ENCODE measurements at places on chromosomes 6 and 20. TPM values are rescaled to one million over a fixed set of nuclear protein-coding genes. Genes with fewer than 3 reads are reported as not detected.

- no peak for DNase-seq
Measured at GRCh38 chr20:50445354-50446151, 64.6 kb upstream of the PTPN1 start.

ZC3H12D gene
- 7.1 TPM for polyA plus RNA-seq

DNA sequence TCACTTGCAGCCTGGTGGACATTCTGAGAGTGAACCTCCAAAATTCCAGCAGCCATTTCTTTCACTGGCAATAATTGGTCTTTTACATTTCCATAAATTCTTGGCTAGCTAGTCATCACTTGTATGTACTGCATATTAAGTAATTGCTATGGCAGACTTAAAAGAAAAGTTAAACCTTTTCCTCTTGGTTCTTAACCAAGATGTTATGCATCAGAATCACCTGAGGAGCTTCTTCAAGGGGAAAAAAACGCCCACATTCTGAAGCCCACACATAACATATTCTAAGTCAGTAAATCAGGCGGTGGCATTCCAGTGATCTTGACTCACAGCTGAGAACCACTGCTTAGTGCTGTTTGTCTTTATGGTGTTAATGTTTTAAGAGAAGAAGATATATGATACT lies 37.0 kb downstream of the CDC40 start:
- DNase-seq: no peak

DNA sequence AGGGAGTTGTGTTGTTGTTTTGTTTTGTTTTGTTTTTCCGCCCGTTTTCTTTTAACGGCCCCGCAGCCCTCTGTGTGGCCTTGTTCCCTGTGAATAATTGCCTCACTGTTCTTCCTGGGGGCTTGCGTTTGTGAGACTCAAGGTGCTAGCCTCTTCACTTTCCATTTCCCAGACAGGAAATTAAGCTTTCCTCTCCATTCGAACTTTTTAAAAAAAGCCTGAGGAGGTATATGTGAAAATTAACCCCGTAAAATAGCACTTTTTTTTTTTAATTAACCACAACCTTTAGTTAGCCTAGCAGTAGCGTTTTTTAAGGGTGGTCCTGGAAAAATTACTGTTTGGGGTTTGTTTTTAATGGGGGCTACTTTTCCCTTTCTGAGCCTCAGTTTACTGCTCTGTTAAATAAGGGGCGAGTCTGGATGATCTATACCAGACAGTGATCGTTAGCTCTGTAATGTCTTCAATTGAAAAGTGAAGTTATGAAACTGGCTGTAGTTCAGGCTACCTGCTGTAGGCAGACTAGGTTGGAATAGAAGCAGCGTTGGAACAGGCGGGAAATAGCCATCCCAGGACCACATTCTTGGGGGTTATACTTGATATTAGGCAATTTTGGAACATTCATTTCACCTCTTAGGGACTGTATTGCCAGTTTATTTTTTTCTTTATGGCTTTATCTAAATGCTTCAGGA lies 1.7 kb downstream of the STX16 start:
- peak; percentile 33 for DNase-seq

RBM24 gene
- polyA plus RNA-seq: not detected

DNA sequence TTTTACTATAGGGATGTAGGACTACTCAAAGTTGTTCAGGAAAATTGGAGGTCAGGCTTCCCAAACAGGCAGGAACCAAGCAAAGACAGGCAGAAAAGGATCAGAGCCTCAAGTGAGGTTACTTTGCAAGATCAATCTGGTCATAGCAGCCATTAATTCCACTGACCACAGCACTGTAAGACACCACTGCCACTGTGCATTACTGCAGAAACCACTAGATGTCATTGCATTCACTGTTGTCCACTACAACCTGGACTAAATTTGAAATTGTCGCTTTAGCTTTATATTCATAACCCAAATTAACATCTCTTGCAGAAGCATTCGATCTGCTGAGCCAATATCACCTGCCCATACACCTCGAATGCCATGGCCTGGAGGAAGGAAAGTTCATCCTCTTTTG lies 126.9 kb upstream of the UFL1 start:
- no peak for DNase-seq

DNA sequence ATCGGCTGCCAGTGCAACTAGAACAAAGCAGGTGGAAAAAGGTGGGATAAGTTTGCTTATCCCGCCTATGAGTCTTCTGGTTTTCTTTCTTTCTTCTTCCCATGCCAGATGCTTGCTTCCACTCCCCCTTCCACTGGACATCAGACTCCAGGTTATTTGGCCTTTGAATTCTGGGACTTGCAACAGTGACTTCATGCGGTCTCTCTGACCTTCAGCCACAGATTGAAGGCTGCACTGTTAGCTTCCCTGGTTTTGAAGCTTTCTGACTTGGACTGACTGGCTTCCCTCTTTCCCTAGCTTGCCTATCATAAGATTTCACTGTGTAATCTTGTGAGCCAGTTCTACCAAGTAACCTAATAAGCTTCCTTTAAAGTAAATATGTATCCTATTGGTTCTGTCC lies 878.4 kb upstream of the GJE1 start:
- no peak for DNase-seq

DNA sequence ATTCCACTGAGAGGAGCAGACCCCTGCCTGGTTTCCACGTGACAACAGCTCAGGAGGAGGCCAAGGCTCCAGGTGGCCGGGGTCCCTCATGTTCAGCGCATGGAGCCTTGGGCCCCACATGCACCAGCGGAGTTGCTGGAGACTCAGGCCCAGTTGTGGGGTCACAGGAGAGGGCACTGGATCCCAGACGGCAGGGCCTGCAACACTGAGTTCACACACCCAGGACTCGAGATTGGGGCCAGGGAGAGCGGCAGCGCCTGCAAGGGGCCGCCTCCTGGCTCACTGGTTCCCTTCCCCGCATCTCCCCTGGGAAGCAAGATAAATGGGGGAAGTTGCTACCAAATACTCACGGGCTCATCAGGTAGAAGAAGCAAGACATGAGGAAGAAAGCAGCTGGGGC lies 348.1 kb downstream of the ZFAND3 start:
- no peak for DNase-seq

DNA sequence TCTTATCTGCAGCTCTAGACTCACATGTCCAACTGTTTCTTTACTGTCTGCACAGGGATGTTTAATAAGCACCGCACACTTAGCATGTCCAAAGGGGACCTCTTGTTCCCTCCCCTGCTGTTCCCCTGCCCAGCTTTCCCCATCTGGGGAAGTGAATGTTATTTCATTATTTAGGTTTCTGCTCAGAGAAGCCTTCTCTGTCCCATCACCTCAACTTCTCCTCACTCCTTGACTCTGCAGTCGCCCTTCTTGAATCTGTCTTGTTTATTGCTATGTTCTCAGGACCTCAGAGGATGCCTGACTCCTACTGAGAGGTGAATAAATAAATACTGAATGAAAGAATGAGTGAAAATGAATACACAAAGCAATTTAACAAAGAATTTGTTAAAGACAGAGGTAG lies 121.0 kb downstream of the SASH1 start:
- DNase-seq: no peak

STMND1 gene
- polyA plus RNA-seq: not detected

DNA sequence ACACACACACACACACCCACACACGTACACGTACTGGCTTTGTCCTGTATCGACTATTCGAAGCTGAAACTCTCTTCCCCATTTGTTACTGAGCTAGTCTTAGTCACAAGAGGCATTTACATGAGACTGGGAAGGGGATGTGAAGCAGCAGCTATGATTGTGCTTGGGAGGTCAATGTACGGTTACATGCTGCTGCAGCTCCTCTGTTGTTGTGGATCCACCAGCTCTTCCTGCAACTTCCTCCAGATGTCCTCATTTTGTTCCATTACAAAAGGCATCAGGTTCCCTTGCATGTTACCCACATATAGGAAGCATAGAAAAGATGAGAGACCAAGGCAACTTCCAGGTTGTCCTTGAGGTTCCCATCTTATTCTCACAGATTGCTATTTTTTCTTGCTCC lies 612.4 kb upstream of the IMPG1 start:
- no peak for DNase-seq

SLC44A4 gene
- not detected for polyA plus RNA-seq

NKX2-4 gene
- polyA plus RNA-seq: not detected

CD24 gene
- 0.39 TPM for polyA plus RNA-seq

DTD1 gene
- polyA plus RNA-seq: 40.6 TPM

- no peak for DNase-seq
Measured at GRCh38 chr6:135921188-135921587, 69.7 kb downstream of the PDE7B start.

DNA sequence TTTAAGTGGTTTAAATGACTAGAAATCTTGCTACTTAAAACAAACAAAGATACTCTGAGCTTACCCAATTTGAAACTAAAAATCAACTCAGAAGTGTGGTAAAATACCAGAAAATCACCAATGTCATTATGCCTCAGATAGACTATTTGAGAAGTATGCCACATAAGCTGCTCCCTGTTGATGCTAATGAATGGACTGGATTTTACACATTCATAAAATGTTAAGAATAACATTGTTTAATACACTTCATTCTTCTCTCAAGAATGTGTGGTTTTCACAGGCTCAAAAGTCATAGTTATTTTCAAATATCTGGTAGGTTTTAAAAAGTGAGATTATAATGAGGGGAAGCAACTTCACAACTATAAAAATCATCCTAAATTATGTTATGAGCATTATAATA lies 170.6 kb downstream of the TASP1 start:
- no peak for DNase-seq

GRCh38 chr6:17542243-17542642 lies 57.9 kb upstream of the FAM8A1 start:
- DNase-seq: no peak

DNA sequence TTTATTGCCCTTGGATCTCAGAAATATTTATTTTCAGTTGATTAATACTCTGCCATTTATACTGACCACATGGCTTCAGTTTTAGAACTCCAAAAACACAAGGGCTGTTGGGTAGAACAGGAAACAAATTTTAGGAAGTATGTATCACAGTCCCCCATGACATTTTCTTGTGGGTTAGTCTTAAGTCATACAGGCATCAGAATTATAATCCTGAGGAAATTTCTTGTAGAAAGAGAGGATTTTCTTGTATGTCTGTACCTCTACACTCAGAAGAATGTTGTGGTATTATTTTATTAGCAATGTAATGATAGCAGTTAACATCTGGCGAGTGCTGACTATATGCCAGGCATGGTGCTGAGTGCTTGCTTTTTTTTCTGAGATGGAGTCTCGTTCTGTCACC lies 302.9 kb downstream of the CLIC5 start:
- no peak for DNase-seq

DNA sequence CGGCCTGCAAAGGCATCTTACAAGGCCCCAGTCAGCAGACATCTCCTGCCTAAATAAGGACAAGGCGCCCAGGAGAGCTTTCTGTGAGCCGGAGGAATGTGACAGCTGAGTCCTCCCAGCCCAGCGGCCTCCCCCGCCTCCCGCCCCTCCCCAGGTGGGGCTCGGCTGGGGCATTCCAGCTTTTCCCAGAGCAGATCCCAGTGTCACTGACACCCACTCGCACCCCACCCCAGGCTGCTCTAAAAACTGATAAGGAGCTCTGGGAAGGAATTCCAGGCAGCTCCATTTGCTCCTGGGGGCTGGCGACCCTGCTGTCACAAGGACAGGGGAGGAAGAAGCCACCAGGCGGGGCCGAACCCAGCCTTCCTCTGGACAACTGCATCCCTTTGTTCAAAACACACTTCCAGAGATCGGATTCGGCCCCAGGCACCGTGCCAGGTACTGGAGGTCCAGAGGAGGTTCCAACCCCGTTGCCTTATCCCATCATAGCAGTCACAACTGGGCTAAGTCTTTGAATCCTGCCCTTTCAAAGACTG lies 49.7 kb downstream of the JPH2 start:
- DNase-seq: no peak

SLC32A1 gene
- polyA plus RNA-seq: not detected

TMEM244 gene
- polyA plus RNA-seq: 6.1 TPM

DNA sequence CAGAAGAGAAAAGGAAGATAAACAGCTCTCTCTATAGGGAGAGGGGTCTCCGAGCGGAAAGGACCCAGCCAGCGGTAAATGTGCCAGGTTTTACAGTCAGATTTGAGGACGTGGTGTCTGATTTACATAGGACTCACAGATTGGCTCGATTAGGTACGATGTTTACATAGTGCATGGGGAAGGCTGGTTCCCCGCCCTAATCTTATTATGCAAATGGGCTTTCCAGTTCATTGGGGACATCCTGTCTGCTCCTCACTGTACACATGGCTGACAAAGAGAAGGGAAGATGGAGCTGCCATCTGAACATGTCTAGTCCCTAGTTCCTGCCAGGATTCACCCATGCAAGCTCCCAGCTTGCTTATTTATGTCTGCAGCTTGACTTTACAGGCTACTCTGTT lies 119.9 kb downstream of the RNF144B start:
- DNase-seq: no peak

- no peak for DNase-seq
Measured at GRCh38 chr20:346640-347316, at the start of gene NRSN2. TSS of gene NRSN2 (plus strand) at chr20:347111. CDS start at chr20:349644, 2,533 bp downstream.

TMX4 gene
- 74.8 TPM for polyA plus RNA-seq

DNA sequence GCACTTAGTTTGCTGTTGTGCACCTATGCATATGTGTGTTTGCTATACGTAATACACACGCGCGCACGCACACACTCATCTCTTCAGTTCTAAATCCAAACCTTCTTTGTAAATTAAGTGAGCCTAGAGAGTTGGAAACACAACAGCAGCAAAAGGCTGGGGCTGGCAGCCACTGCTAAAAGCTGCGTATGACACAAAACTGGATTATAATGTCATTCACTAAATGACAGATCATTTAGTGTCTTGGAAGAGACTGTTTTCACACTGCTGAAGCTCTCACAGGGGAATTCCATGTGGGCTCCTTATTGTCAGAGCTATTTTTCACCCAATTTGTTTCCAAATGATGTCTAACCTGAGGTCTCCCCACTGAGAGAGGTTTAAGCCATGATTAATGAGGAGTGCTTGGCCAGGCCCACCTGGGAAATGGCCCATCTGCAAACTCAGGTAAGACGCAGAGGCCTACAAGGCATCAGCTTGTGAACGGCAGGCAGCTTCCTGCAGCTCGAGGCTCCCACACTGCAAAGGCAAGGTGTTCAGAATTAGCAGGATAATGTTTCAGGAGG lies 94.2 kb downstream of the OLIG3 start:
- DNase-seq: no peak

- DNase-seq: peak; percentile 80
Measured at GRCh38 chr6:41066867-41067304, 5.3 kb downstream of the OARD1 start.

OR10C1 gene
- not detected for polyA plus RNA-seq

DNA sequence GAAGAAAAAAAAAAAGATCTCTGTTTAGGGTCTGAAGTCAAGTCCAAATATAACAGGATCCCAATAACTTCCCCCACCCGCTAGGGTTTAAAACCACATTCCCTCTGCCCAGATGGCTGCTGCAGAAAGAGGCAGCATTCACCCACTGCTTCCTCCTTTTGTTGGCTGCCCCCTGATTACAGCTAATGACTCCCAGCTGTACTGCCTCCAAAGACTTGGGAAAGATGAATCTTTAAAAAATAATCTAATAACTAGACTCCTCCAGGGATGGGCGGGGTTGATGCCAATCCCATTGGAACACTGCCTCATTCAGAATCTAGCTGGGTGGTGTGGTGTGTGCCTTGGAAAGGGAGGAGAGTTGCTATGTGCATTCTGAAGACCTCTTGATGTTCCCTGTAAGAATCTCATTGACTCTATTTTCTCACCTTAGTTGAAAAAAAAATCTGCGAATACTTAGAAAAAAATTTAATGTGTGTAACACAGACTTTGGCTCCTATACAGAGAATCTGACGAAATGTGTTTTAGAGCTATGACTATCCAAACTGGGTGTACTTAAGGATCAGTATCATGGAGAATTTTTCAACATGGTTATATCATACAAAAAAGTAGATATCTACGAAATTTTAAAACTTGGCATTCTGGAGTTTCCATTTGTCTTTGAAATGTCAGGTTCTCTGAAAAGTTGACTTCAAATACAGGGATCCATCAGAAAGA lies 174.0 kb downstream of the RNF144B start:
- DNase-seq: no peak

- no peak for DNase-seq
Measured at GRCh38 chr6:111805511-111806164, 67.6 kb downstream of the FYN start.
